Skin of body (tissue), 3 donors: ENCODE measurements at places on chromosomes 11 and 22.

- DNase-seq: no peak
Observed at GRCh38 chr22:20511578-20512229, 4.3 kb downstream of the MED15 start.

GRCh38 chr22:22450343-22450839 is 58.2 kb downstream of the ZNF280B start:
- no peak for DNase-seq

- no peak for DNase-seq
Observed at GRCh38 chr11:59291228-59291627, 67.5 kb upstream of the OR5AN1 start.

GRCh38 chr22:33806191-33806590 is 114.1 kb downstream of the LARGE1 start:
- DNase-seq: no peak

GRCh38 chr22:48153726-48154125 is 1391.3 kb downstream of the TBC1D22A start:
- DNase-seq: no peak
